ENCODE measurements at places on chromosomes 7 and 10.

GRCh38 chr7:68058014-68058413 lies 1061.4 kb downstream of the TYW1 start:
- DNase-seq, result no peak

- no peak for DNase-seq
Measured at GRCh38 chr10:71357792-71358265, 38.8 kb downstream of the SLC29A3 start.

- no peak for DNase-seq
Measured at GRCh38 chr10:74925291-74925690, 98.9 kb downstream of the KAT6B start.

GRCh38 chr7:36308031-36308430 lies 81.6 kb upstream of the ANLN start:
- DNase-seq, result no peak
